Ascending aorta (tissue), 2 donors: ENCODE measurements at places on chromosomes 2 and 18. TPM values are rescaled to one million over a fixed set of nuclear protein-coding genes. Genes with fewer than 3 reads are reported as not detected.

DNA sequence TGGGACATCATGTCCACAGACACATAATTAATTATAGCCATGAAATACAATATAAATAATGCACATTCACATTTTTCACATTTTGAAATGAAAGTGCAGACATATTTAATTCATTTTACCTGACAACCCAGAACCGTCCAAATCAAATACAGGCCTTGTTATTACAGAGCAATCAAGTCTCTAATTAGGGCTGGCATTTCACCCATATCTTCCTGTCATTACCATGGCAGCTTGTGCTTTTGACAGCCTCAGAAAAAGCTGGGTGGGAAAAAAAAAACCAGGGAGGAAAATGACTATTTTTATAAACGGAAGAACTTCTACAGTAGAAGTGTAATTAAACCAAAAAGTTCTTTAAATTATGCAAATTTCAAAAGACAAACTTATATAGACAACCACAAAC is 436.4 kb downstream of the FBXO15 start:
- no peaks in the 10 kb centered on the region for H3K36me3 ChIP-seq
- no peaks in the 10 kb centered on the region for H3K27me3 ChIP-seq
- no peak overlapping the region for H3K27ac ChIP-seq
- no peak for DNase-seq

GRCh38 chr2:153476491-153476815 is 2.1 kb downstream of the RPRM start:
- no peak overlapping the region for H3K27ac ChIP-seq
- H3K36me3 ChIP-seq: no peaks in the 10 kb centered on the region
- peaks cover 23% of the 10 kb centered on the region for H3K4me1 ChIP-seq
- peak overlapping the region; percentile 68 for H3K4me3 ChIP-seq
- H3K27me3 ChIP-seq: no peaks in the 10 kb centered on the region

- H3K4me1 ChIP-seq: no peaks in the 10 kb centered on the region
- no peak for DNase-seq
- no peak overlapping the region for H3K27ac ChIP-seq
- H3K27me3 ChIP-seq: no peaks in the 10 kb centered on the region
Observed at GRCh38 chr2:180124273-180125139, 117.4 kb upstream of the CWC22 start.

DNA sequence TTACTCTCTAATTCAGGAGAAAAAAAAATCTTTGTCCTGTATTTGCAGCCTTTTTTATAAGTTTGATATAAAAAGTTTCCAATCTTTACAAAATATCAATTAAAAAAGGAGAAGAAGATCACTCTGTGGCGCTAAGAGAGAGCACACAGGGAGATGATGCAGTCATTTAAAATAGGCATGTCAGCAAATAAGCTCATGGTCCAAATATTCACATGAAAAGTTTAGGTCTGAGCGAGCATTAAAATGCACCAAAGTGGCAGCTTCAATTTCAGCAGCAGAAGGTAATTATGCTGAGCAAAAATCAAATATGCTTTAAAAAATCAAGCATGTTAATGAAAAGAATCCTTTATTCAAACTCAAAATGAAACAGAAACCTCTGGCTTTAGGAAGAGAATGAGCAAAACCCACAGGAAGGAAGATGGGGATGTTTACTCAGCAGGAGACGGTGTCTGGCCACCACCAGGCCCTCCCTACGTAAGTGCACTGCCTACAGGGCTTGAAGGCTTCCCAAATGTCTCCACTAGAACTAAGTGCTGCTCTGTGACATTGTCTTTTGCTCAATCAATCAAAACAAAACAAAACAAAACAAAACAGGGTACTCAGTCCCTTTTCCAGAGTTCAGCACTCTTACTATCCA is 120.4 kb downstream of the L3MBTL4 start:
- DNase-seq: no peak
- H3K36me3 ChIP-seq: no peaks in the 10 kb centered on the region
- H3K27me3 ChIP-seq: no peaks in the 10 kb centered on the region
- no peak overlapping the region for H3K27ac ChIP-seq
- no peaks in the 10 kb centered on the region for H3K4me1 ChIP-seq
- H3K4me3 ChIP-seq: no peak overlapping the region

DNA sequence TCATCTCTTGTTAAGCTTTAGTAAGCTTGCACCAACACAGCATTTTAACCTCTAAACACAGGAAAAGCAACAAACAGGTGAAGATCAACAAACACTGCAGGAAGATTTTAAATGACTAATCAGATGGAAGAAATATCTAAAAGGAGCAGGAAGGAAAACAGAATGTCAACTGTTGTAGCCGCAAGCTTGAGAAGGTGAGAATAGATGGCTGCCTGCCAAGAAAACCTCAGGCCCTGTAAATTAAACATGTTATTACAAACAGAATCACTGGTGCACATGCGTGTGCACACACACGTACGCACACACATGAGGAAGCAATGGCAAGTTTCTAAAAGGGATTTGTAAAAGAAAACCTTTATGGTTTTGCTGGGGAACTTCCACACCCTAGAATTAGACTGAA is 257.8 kb upstream of the GALNT5 start:
- no peaks in the 10 kb centered on the region for H3K4me1 ChIP-seq
- no peaks in the 10 kb centered on the region for H3K36me3 ChIP-seq
- H3K27me3 ChIP-seq: no peaks in the 10 kb centered on the region
- DNase-seq: no peak

DNA sequence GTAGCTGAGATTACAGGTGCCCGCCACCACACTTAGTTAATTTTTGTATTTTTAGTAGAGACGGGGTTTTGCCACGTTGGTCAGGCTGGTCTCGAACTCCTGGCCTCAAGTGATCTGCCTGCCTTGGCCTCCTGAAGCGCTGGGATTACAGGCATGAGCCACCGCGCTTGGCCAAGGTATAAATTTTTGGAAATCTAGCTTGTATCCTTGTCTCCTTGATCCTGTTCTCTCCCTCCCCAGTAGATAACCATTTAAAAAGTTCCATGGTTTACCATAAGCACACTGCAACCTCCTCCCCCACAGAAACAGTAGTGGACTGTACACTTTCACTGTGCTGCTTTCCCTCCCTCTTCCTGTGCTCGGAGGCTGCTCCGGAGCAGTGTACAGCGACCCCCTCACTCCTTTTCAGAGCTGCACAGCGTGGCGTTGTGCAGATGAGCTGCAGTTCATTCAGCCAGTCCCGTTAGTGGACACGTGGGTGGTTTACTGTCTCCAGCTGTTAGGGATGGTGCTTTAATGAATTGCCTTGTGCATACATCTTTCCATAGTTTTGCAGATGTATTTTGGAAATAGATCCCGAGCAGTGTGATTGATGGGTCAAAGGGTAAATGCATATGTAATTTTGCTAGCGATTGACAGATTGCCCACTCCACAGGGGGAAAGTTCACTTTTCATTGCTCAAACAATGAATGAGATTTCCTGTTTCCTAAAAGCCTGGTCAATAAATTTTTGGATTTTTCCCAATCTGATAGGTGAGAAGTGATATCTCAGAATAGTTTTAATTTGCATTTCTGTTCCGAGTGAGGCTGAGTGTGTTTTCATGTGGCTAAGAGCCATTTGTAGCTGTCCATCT is 14.8 kb downstream of the ASB1 start:
- H3K4me3 ChIP-seq: no peak overlapping the region
- H3K4me1 ChIP-seq: no peaks in the 10 kb centered on the region
- H3K27ac ChIP-seq: no peak overlapping the region

DNA sequence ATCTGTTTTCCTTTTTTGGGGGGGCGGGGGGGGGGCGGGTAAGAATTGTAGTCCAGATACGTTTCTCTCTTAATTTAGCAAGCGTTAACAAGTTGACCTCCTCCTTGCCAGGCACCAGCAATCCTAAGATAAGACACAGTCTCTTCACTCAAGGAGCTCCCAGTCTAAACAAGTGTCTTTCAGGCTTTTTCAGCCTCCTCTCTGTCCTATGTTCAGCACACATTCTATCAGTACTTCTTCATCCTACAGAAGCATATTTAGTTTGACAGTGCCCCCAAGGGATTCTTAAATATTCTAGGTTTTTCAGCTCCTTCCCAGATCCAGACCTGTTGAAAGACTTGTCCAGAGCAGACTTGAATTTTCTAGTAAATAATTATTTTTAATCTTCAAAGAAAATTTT is 2.7 kb downstream of the PPP1CB start:
- DNase-seq: no peak
- H3K4me3 ChIP-seq: peak overlapping the region; percentile 75
- peaks cover 30% of the 10 kb centered on the region for H3K4me1 ChIP-seq
- H3K27me3 ChIP-seq: no peaks in the 10 kb centered on the region

GRCh38 chr2:201260302-201260800 is at the start of gene CASP8:
Gene CASP8, plus strand, starts transcription at chr2:201260536. Its CDS starts 5,951 bp downstream, at chr2:201266487.
- DNase-seq: no peak
- peak within 1 kb of the TSS; percentile 0 for H3K27ac ChIP-seq
- no peaks in the 10 kb centered on the region for H3K36me3 ChIP-seq
- no peaks in the 10 kb centered on the region for H3K27me3 ChIP-seq
- no peak within 1 kb of the TSS for H3K4me3 ChIP-seq

DNA sequence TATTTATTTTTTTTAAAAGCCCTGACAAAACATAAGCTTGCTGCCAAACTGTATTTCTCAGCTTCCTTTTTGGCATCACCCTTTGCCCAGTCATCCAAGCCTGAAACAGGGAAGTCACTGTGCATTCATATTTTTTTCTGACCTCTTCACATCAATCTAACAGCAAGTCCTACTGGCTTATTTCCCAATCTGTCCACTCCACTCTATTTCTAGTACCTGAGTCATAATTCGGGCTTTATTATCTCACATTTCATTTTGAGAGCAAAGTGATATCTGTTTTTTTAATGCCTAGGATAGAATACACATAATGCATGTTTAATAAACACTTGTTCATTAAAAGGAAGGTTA is 5.1 kb downstream of the HNMT start:
- peak overlapping the region; percentile 93 for H3K27ac ChIP-seq
- no peaks in the 10 kb centered on the region for H3K27me3 ChIP-seq
- peak; percentile 70 for DNase-seq
- peaks cover 13% of the 10 kb centered on the region for H3K4me1 ChIP-seq

DNA sequence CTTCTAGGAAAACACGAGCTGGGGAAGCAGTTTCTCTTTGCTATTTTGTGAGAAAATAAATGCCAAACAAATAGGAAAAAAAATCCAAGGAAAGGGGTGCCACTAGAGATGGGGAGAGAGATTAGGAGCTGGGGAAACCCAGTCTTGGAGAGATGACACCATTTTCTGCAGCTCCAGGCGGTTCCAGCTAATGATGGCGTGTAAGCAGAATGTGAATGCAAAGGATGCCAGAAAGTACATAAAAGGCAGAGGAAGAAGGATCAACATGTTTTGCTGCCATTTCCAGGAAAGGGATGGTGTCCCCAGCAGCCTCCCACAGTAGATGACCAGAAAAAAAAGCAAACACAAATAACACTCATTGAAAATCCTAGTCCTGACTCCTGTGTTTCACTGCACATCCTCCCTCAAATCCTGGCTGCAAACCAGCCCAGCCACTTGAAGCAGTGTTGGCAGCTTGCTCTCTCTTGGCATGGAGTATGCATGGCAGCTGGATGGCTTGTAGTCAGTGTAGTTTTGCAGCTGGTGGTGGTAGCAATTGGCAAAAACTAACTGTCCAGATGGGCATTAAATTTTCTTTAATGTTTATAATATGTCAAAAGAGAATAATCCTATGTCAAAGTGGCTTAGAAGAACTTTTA is 93.6 kb downstream of the FTCDNL1 start:
- H3K27me3 ChIP-seq: no peaks in the 10 kb centered on the region
- no peaks in the 10 kb centered on the region for H3K4me1 ChIP-seq
- H3K4me3 ChIP-seq: no peak overlapping the region
- no peaks in the 10 kb centered on the region for H3K36me3 ChIP-seq

DNA sequence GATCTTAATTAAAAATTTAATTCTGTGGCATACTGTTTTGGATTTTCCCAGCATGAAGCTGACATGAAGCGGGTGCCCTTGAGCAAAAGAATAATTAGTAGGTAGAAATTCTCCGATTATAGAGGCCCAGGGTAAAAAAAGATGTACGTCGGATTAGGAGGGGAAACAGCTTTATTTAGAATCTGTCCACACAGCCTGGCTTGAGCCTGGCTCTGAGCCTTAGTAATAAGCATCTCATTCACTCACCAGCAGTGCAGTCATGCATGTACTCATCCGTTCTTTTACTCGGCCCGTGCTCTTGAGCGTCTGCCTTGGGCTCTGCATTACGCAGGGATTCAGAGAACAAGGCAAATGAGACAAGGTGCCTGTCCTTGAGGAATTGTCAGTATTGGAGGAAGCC is 219.3 kb downstream of the AGAP1 start:
- H3K27me3 ChIP-seq: no peaks in the 10 kb centered on the region
- H3K27ac ChIP-seq: no peak overlapping the region
- H3K4me1 ChIP-seq: no peaks in the 10 kb centered on the region
- H3K4me3 ChIP-seq: no peak overlapping the region

DNA sequence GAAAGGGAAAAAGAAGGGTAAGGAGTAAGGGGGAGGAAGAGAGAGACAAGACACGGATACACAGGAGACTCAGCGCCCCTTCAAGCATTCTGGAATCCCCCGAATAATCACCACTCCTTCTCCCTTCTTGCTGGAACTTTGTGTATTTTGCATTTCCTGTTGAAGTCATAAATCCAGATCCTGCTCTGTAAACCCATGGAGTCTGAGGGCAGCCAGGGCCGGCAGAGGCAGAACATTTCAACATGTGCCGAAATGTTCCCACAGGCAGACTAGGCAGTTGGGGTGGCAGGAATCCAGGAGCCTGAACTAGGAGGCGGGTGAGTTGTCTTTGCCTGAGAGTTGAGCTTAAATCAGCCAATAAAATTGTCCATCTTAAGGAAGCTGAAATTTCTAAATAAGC is 193.1 kb downstream of the SH3RF3 start:
- peaks cover 30% of the 10 kb centered on the region for H3K4me1 ChIP-seq
- H3K36me3 ChIP-seq: no peaks in the 10 kb centered on the region
- peak overlapping the region; percentile 17 for H3K4me3 ChIP-seq
- no peaks in the 10 kb centered on the region for H3K27me3 ChIP-seq
- peak; percentile 98 for DNase-seq

GRCh38 chr2:127388423-127389164 is 819 bp upstream of the MAP3K2 start:
- no peaks in the 10 kb centered on the region for H3K36me3 ChIP-seq
- peak overlapping the region; percentile 99 for H3K4me3 ChIP-seq
- H3K27ac ChIP-seq: peak overlapping the region; percentile 84
- H3K4me1 ChIP-seq: peaks cover 8% of the 10 kb centered on the region
- DNase-seq: no peak
- no peaks in the 10 kb centered on the region for H3K27me3 ChIP-seq

- H3K4me1 ChIP-seq: peaks cover 15% of the 10 kb centered on the region
- no peak for DNase-seq
- H3K4me3 ChIP-seq: no peak overlapping the region
- no peaks in the 10 kb centered on the region for H3K27me3 ChIP-seq
Observed at GRCh38 chr2:201261471-201261870, 1.1 kb downstream of the CASP8 start.

- H3K27ac ChIP-seq: no peak overlapping the region
- peaks cover 73% of the 10 kb centered on the region for H3K36me3 ChIP-seq
- H3K27me3 ChIP-seq: no peaks in the 10 kb centered on the region
- H3K4me3 ChIP-seq: no peak overlapping the region
- no peak for DNase-seq
Observed at GRCh38 chr2:117949806-117950205, 64.1 kb downstream of the CCDC93 start.

- H3K27me3 ChIP-seq: no peaks in the 10 kb centered on the region
- no peak overlapping the region for H3K27ac ChIP-seq
- no peaks in the 10 kb centered on the region for H3K4me1 ChIP-seq
- no peak for DNase-seq
Observed at GRCh38 chr18:72652990-72653593, 109.0 kb upstream of the CBLN2 start.

The ILKAP gene
- 22.6 TPM for total RNA-seq

The SATB2 gene
- 1.2 TPM for total RNA-seq

The SERPINB4 gene
- not detected for total RNA-seq

The SCN2A gene
- 0.53 TPM for total RNA-seq

The DSC3 gene
- total RNA-seq: 0.85 TPM

The DYNAP gene
- not detected for total RNA-seq

The PSMA8 gene
- total RNA-seq: not detected

The CDC42EP3 gene
- total RNA-seq: 65.5 TPM

The SCN1A gene
- not detected for total RNA-seq

The ANKRD30BL gene
- not detected for total RNA-seq

The MYO1B gene
- 27.4 TPM for total RNA-seq

The OR6B2 gene
- total RNA-seq: not detected
